Activated CD8-positive, alpha-beta T cell treated with anti-CD3 and anti-CD28 coated beads for 36 hours (primary cell): ENCODE measurements at places on chromosomes 1 and 21. TPM values are rescaled to one million over a fixed set of nuclear protein-coding genes. Genes with fewer than 3 reads are reported as not detected.

- peaks cover 38% of the 10 kb centered on the region for H3K27me3 ChIP-seq
- DNase-seq = no peak
- H3K4me1 ChIP-seq = peaks cover 11% of the 10 kb centered on the region
These were observed 3.4 kb downstream of the COL18A1 start for GRCh38 chr21:45408271-45408791.

- peaks cover 39% of the 10 kb centered on the region for H3K27me3 ChIP-seq
- no peak overlapping the region for H3K27ac ChIP-seq
- no peaks in the 10 kb centered on the region for H3K36me3 ChIP-seq
- peak overlapping the region; percentile 62 for H3K4me3 ChIP-seq
- H3K4me1 ChIP-seq = peaks cover 13% of the 10 kb centered on the region
- peak; percentile 57 for DNase-seq
These were observed 67.5 kb upstream of the CD1D start for GRCh38 chr1:158112994-158113758.

- H3K27me3 ChIP-seq = no peaks in the 10 kb centered on the region
- no peaks in the 10 kb centered on the region for H3K36me3 ChIP-seq
- no peaks in the 10 kb centered on the region for H3K4me1 ChIP-seq
- no peak overlapping the region for H3K27ac ChIP-seq
- no peak overlapping the region for H3K4me3 ChIP-seq
These were observed 611.5 kb upstream of the RGS18 start for GRCh38 chr1:191546803-191547202.

- H3K4me3 ChIP-seq = no peak overlapping the region
- H3K4me1 ChIP-seq = no peaks in the 10 kb centered on the region
- no peaks in the 10 kb centered on the region for H3K27me3 ChIP-seq
- no peak for DNase-seq
- H3K36me3 ChIP-seq = no peaks in the 10 kb centered on the region
These were observed 57.1 kb downstream of the TNFSF18 start for GRCh38 chr1:172993640-172994039.

Gene MORN1
- 6.6 TPM for total RNA-seq
